ENCODE measurements at places on chromosomes 1 and 21.

GRCh38 chr1:44812822-44813543 lies 4.7 kb downstream of the BTBD19 start:
- no peak for DNase-seq
- H3K4me3 ChIP-seq, result peak overlapping the region; percentile 78
- H3K27me3 ChIP-seq, result no peaks in the 10 kb centered on the region
- peaks cover 36% of the 10 kb centered on the region for H3K36me3 ChIP-seq
- H3K4me1 ChIP-seq, result peaks cover 74% of the 10 kb centered on the region

GRCh38 chr1:53069663-53070327 lies 7.8 kb downstream of the PODN start:
- no peak for DNase-seq
- no peak overlapping the region for H3K27ac ChIP-seq
- no peaks in the 10 kb centered on the region for H3K4me1 ChIP-seq
- H3K4me3 ChIP-seq, result no peak overlapping the region
- H3K36me3 ChIP-seq, result no peaks in the 10 kb centered on the region

DNA sequence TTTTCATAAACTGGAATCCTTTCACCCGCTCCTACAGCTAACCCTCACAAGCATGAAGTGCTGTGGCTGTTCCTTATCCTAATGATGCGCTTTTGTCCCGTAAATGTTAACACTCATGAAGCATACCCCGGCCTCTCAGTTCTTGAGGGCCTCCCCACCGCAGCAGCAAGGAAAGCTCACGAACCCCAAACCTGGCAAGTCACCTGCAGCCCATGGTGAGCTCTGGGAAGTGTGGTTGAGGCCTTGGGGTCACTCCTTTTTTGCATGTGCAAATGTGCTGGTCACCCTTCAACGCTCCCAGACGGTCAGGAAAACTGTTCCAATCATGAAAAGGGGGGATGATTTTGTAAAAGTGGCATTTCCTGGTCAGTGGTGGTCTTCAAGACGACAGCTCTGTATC lies 124.6 kb downstream of the PRDM2 start:
- H3K27me3 ChIP-seq, result peaks cover 11% of the 10 kb centered on the region
- H3K4me1 ChIP-seq, result no peaks in the 10 kb centered on the region
- no peak overlapping the region for H3K4me3 ChIP-seq
- no peak overlapping the region for H3K27ac ChIP-seq
- no peaks in the 10 kb centered on the region for H3K36me3 ChIP-seq

- H3K4me3 ChIP-seq, result no peak overlapping the region
- H3K27ac ChIP-seq, result no peak overlapping the region
- no peaks in the 10 kb centered on the region for H3K4me1 ChIP-seq
- no peak for DNase-seq
- peaks cover 25% of the 10 kb centered on the region for H3K27me3 ChIP-seq
These were observed 72.3 kb upstream of the PPP2R5A start for GRCh38 chr1:212212906-212213305.

DNA sequence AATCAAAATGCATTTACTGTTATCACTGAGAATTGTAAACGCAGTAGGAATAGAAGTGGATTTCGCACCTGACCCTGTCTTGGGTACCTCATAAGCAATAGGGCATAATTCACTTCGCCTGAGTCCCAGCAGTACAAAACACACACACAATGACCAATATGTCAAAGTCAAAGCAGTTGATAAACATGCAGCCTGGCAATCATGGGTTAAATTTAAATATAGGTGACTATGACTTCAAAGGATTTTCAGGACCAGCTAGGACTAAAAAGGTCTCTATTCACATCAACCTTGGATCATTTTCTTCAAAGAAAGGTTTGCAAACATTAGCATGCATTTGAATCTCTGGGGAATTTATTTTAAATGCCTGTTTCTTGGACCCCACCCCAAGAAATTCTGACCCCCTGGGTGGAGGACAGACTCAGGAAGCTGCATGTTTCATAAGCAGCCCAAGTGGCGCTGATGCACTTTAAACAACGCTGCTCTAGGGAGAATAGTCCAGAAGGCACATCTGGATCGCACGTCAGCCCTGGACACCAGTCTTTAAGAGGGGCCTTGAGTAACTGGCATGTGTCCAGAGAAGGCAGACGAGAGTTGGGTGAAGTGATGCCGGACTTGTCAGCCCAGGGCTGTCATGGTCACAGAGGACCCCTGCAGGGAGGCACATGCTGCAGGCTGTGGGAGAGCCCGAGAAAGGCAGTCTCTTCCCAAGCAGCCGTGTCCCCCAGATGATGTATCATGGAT lies 55.7 kb upstream of the EFHD2 start:
- DNase-seq, result no peak
- H3K36me3 ChIP-seq, result no peaks in the 10 kb centered on the region
- H3K4me3 ChIP-seq, result no peak overlapping the region
- H3K27me3 ChIP-seq, result peaks cover 47% of the 10 kb centered on the region
- H3K4me1 ChIP-seq, result peaks cover 17% of the 10 kb centered on the region

Measured in activated naive CD4-positive, alpha-beta T cell treated with anti-CD3 and anti-CD28 coated beads, Interleukin-2, amount 10 ng/mL, durations not matched to agents 7 days and 5 days (primary cell).